ENCODE measurements at places on chromosomes 16 and 17.

- no peak for DNase-seq
Measured at GRCh38 chr17:17723354-17724261, 42.4 kb downstream of the RAI1 start.

DNA sequence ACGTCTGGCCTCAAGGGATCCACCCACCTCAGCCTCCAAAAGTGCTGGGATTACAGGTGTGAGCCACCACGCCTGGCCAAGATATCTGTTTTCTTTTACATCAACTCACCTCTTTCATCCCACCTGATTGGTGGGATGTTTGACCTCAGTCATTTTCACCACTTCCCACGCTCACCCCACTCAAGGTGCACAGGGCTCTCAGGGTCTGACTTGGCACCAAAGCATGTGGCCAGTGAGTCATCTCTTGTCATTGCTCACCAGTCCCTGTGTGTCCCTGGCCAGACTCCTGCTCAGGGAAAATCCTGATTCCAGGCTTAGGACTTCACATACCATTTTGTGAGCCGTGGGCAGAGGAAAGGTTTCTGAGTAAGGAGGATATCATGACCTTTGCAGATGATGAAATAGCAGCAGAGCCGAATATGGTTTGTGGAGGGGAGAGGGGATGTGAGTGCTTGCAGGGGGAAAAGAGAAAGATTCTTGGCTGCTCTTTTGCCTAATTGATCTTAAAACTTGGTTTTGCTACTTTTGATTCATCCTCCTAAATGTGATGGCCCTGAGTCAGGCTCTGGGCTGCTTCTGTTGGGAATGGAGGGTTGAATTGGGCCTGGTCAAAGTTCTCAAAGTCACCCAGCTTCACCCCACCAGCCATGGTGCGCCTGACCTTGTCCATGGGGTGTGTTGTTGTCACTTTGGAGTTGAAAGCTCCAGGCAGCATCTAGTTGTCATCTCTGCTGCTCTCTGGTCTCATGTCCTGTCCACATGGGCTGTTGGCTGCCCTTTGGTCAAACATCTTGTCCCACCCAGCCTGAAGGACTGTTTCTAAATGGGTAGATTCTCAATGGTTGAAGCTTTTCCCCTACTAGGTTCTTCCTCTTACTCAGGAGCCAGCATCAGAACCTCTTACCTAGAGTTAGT is 6.0 kb upstream of the KCNH6 start:
- no peak for DNase-seq

GRCh38 chr17:2374549-2375285 is 26.1 kb downstream of the MNT start:
- no peak for DNase-seq

DNA sequence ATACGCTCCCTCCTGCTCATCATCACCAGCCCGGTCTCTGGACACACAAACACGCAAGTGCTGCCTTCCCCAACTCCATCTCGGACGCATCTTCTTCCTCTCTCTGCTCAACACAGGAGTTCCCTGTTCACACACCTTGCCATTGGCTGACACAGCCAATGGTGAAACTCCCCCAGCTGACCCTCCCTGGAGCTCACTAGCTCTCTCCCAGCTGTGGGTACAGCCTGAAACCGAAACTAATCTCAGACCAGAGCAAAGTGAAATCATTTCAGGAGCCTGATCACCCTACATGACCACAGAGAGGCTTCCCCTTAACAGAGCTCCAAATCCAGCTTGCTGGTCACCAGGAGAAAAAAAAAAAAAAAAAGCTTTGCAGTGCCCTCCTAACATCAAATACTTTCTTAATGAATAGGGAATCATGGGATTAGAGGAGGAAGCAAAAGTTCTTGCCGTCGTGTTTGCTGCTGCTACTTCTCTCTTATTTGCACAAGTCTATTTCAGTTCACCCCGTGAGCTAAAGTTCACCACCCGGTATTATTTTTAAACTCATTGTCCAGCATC is 8.3 kb downstream of the CUEDC1 start:
- DNase-seq = no peak

GRCh38 chr17:2176499-2177169 is 121.7 kb downstream of the HIC1 start:
- DNase-seq = no peak

DNA sequence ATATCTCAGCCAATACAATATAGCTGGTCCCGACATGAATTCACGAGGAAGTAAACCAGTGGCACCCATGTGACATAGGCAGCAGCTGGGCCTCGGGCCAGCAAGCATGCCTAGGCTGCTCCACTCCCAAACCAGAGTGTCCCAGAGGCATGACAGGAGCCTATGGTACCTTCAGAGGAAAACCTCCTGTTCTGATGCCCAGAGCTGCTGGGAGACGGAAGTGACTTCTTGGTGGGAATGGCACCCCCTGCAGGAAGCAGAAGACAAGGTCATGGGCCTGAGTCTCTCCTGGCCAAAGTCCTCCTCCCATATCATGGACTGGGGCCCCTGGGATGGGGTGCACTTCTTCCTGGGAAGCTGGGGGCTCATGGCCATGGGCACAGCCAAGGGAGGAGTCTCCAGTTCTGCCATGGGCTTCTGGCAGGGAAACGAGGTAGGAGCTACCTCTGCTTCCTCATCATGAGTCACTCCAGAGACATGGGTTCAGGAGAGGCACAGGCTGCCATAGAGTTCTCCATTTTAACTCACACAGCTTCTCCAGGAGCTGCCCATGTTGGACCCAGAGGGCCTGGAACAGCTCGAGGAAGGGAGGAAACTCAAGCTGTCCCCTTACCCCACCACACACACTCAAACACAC is 13.4 kb downstream of the FBF1 start:
- no peak for DNase-seq

DNA sequence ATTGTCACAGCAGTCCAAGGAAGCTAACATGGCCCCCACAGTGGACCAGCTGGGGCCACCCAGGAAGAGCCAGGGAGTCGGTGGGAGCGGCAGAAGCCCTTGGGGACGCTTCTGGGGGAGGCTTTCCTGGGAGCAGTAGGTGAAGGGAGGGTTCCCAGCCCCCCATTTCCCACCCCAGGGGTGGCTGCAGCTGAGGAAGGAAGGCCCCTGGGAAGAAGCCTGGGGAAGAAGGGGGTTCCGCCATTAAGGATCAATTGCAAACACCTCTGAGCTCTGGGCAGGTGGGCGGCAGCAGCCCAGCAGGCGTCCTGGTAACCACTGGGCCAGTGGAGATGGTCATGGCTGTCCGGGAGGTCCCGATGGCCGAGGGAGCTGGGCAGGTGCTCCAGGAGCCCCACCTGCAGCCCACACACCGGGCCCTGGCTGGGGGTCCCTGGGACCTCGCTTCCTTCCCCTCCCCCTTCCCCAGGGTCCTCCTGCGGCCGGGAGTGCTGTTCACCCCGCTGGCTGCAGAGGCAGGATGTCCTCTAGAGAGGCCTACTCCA is 592 bp upstream of the PERCC1 start:
- no peak for DNase-seq

GRCh38 chr17:67245073-67245693 is at the start of gene HELZ:
Gene HELZ (minus strand): TSS chr17:67245196. CDS start chr17:67218804, 26,392 bp downstream.
- peak; percentile 62 for DNase-seq

DNA sequence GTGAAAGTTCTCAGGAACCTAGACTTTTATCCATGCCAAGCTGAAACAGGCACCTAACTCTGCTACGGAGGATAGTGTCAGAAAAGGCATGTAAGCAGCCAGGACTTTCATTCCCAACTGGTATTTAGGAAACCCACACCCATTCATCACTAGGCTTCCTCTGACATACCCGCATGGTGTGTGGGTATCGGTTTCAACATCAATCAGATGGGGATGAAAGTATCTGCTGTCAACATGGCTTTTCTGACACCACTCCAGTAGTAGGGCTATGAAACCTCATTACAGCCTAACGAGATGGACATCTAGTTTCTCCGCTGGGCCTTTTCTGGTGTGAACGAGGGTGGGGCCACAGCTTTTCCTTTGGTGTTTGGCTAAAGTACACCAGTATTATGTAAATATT is 1178.3 kb downstream of the CDH11 start:
- no peak for DNase-seq

GRCh38 chr17:50521514-50521913 is 11.0 kb upstream of the EPN3 start:
- DNase-seq = no peak

GRCh38 chr16:24980077-24980793 is 34.9 kb downstream of the ARHGAP17 start:
- DNase-seq = no peak

DNA sequence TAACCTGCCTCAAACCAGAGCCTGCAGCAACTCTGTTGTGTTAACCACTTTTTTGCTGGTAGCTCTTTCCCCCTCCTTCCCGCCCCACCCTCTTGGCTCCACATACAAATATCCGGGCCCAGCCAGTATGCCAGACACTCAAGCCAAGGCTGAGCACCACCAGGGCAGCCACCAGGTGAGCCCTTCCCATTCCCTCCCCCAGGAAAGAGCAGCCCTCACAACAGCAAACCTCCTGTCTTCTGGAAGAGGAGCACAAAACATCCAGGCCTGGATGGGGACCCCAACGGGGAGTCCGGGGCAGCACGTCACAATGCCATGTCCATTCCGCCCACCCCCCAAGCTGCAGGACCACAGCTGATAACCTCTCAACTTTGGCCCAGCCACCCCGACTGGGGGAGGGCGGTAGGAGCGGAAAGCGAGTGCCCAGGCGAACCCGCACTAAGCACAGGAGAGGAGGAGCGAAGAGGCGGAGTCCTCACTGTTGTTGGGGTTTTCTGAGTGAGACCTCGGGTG is 757 bp downstream of the ORMDL3 start:
- no peak for DNase-seq

DNA sequence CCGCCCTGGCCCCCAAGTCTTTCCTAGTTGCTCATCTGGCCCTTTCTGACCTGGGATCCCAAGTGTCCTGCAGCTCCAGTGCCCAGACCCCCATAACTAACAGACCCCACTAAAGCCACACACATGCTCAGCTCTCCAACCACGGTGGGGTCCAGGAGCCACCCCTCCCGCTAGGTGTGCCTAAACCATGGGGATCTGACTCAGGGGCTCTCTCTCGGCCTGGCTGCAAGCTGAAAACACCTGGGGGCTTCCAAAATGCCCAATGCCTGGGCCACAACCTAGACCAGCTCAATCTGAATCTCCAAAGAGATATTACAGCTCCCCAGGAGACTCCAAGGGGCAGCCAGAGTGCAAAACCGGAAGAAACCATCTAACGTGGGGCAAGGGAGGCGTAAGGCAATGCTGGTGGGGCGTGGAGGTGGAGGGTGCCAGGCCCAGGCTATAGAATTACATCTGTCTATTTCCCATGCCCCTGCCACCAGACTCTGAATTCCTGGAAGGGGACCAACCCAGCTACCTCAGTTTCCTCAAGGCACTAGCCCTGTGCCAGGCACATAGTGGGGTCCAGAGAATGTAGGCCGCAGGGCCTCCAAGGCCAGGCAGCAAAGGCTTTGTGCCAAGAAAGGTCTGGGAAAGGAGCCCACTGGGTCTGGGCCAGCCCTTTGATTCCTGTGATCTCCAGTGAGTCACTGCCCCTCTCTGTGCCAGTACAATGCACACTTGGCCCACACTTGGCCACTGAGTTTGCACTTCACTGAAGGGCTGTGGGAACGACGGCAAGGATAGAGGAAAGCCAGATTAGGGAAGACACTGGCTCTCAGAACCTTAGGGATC is 3.3 kb downstream of the CD2BP2 start:
- no peak for DNase-seq

- DNase-seq = no peak
Measured at GRCh38 chr17:35164716-35165115, 17.1 kb downstream of the UNC45B start.

- no peak for DNase-seq
Measured at GRCh38 chr16:22751104-22751667, 62.8 kb upstream of the HS3ST2 start.

DNA sequence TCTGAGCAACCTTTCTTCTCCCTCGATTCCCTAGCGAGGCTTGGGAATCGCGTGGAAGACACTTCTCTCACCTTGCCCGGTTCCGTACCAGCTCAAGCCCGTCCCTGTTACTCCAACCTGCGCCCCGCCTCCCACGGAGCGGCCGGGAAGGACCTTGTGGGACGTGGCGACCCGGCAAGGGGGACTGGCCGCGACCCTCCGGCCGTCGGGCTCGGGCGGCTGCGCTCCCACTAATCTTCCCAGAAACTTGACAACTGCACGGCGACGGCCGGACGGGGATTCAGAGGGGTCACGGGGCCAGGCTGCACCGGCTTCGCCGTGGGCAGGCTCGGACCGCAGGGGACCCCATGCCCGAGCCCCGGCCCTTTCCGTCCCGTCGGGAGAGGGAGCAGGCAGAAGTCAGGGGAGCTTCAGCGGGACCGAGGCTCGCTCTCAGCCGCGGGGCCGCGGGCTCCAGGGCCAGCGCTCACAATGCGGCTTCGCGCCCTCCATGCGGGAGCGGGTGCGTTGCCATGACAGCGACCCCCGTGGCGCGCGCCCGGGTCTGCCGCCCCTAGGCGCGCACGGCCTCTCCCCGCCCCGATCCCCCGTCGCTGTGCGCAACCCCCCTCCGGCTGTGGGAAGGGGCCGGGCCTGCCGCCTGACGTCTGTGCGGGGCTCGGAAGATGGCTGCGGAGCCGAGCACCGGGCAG is at the start of gene SGSM2:
SGSM2 (plus strand) TSS at position 650 of the 692 bp plus-strand sequence. CDS start 188 bp downstream, outside the sequence.
- DNase-seq = no peak

Data from keratinocyte (primary cell).